ENCODE measurements at places on chromosomes 16 and 17.

GRCh38 chr17:65557349-65558310, 3.8 kb downstream of the AXIN2 start:
- peak; percentile 31 for DNase-seq

GRCh38 chr16:727291-727977, 528 bp downstream of the HAGHL start:
- DNase-seq = no peak

- DNase-seq = no peak
These were observed 19.6 kb downstream of the TMC6 start for GRCh38 chr17:78108726-78109488.

GRCh38 chr16:57528499-57529390, 7.6 kb downstream of the CCDC102A start:
- no peak for DNase-seq

GRCh38 chr16:75222271-75222783, 3.5 kb downstream of the CTRB1 start:
- DNase-seq = no peak

- no peak for DNase-seq
These were observed 439.3 kb upstream of the GOT2 start for GRCh38 chr16:59173408-59173831.

Measured in fibroblast of pulmonary artery (primary cell).